ENCODE measurements at places on chromosomes 2 and 18.

DNA sequence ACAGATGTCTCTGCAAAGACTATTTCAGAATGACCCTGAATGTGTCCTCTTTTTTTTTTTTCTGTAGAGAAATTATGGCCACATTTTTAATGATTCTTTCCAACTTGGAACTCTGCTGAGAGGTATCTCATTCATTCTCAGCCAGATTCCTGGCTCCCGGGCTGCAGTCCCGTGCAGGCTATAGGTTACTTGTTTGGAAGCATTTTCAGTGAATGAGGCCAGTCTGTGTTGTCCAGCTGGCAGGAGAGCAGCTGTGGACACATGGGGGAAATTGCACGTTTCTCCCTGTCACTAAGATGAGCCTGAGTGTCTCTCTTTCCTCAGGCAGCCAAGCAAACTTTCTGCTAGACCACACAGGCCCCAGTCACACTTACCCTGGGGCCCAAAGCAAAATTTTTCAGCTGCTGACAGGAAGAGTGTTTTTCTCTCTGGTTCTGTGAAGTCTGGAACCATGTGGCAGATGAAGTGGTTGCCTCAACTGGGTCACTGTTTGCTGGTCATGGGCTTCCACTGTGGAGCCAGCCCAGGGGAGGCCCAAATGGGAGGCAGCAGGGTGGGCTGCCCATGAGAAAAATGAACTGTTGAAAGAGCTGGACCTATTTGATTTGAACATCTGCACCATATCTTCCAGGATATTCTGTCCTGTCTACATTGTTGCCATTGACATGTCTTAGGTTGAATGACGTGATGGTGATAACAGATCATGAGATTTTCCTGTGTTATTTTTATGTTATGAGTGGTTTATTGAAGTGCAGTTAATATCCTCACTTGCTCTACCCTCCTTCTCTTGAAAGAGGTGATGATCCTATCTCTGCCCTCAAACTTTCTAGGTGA, 431.2 kb downstream of the LPIN1 start:
- no peak for DNase-seq

GRCh38 chr18:2914881-2915240, 68.1 kb downstream of the EMILIN2 start:
- no peak for DNase-seq

- DNase-seq: no peak
Measured at GRCh38 chr2:33236482-33237385, 239.7 kb upstream of the RASGRP3 start.

- no peak for DNase-seq
Measured at GRCh38 chr2:128159437-128159836, 68.4 kb downstream of the UGGT1 start.

- DNase-seq: no peak
Measured at GRCh38 chr2:203908066-203908796, 28.3 kb upstream of the ICOS start.

DNA sequence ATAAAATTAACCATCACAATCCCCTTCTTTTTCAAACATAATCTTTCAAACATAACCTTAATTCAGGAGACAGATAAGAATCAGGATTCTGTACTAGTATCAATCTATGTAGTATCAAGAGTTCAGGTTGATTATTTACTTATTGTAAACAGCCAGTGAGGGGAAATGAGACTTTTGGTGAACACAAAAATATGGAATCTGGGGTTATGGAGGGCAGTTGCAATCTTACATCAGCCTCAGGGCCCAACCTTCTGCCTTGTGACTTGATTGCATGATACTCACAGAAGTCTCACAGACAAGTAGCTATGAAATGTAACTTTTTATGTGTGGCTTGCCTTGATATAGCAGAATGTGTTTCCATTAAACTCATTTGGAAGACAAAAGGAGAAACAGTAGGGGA, 262.7 kb upstream of the THSD7B start:
- no peak for DNase-seq

DNA sequence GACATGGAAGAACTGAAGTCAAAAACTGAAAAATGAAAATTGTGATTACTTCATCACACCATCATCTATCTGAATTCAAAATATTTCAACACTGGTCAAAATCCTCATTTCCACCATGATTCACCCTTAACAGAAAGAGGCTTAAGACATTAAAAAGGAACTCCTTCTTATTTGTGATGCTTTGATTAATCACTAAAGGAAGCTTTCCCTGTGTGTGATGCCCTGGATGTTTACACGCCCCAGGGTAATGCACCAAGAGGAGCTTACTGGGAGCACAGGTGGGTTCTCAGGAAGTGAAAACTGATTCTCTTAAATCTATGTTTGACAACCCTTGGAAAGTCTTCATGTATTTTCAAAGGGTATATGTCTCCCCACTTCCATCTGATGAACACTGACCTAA, 11.5 kb downstream of the GRB14 start:
- DNase-seq: no peak

DNA sequence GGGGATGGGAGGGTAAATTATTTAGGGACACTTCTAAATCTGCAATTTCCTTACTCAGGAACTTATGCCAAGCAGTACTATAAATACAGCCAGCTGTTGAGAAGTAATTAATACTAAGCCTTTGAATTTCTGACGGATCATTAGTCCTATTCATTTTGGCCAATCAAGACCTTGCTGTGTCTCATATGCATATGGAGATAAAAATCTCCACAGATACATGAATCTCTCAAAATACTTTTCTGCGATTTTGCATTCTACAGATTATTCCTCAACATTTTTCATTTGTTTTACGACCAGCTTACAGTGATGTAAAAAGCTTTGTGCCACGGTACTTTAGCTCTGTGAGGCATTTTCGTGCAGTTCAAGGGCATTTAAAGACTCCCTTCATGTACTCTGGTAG, 16.7 kb downstream of the LANCL1 start:
- no peak for DNase-seq

DNA sequence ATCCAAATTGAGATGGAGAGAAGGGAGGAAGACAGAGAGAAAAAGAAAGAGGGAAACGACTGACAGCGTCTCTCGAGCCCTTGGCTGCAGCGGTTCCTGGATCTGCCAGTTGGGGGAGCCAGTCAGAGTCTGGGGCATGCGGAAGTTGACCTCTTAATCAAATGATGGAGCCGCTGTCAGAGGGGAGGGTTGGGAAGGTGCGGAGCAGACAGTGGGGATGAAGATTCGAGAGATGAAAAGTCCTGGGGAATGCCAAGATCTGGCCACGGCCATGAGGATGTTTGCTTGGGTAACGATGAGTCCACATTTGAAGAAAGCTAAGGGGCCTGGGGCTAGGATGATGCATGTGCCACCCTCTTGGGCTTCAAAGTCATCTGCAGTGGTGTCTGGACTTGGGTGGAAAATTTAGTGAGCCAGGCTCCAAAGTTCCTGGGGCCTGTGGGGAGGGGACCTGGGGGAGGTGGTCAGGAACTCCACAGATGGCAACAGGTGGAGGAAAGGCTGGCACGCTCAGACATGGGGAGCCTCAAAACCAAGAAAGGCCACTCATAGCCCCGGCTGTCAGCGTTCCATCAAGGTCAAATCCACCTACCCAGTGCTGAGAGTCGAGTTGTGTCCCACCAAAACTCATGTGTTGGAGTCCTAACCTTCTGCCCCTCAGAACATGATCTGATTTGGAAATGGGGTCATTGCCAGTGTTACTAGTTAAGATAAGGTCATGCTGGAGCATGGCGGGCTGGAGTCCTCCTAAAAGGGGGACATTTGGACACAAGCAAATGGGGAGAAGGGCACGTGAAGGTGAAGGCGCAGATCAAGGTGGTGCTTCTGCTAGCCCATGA, 200.1 kb downstream of the NDUFA10 start:
- DNase-seq: no peak

DNA sequence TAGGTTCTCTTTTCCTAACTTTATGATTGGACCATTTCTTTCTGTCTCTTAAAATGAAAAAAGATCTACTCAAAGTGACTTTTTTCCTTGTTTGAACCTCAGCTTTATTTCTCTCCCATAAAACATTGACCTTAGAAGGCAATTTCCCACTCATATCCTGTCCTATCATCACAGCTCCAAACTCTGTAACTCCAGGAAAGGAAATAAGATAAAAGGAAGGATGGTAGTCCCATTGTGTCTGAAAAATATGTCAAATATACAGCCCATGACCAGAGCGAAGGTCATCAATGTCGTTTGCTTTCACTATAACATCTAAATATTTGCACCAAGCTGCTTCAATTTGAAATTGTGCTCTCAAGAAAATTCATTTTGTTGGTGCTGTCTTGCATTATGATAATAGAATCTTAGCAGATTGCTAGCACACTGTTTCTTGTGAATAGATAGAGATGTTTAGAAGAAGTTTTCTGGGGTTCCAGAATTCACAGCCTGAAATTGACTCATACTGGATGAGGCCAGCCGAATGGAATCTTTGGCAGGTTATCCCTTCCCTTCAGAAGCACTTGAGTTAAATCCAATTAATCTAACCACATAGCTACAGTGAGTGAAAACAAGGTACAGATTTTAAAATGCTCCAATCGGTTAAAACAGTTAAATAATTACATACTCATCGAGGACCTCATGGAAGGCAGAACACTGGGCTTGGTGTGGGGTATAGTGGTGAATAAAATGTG, 95.1 kb downstream of the CRIM1 start:
- no peak for DNase-seq

- no peak for DNase-seq
Measured at GRCh38 chr2:225337183-225337582, 62.3 kb upstream of the NYAP2 start.

- DNase-seq: no peak
Measured at GRCh38 chr18:2360861-2361260, 210.4 kb downstream of the METTL4 start.
